ENCODE measurements at places on chromosomes 7 and 10.

DNA sequence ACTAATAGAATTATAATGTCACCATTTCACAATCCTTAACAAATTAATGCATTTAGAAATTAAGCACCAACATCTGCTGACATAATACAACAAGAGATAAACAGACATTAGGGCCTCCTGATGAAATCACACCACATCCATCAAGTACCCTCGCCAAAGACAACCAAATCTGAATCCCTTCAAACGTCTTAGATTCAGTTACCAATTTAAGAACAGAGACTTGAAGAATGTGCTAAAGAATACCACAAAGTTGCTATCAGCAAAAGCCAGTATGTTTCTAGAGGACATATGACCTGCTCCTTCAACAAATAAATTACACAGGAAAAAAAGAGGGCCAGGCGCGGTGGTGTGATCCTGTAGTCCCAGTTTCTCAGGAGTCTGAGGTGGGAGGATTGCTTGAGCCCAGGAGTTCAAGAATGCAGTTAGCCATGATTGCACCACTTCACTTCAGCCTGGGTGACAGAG, 144.5 kb downstream of the REEP3 start:
- no peak for DNase-seq

DNA sequence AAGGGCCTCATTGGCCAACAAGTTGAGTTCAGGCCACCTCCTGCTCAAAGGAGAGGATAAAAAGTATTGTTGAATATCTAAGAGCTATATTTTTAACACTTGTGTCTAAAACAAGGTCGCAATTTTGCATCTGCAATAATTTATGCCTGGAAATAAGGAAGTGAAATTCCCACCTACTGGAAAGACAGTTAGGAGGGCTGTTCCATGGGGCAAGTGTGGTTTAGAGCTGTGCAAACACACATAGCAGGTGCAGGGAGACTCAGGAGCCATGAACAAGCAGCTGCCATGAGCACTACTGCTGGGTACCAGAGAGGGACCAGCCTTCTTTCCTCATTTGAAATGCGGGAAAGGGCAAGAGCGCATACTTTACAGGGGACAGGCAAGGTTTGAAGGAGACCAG, 35.5 kb upstream of the IKZF1 start:
- no peak for DNase-seq

GRCh38 chr7:117230276-117231046, 92.4 kb downstream of the WNT2 start:
- DNase-seq: no peak

- peak; percentile 92 for DNase-seq
Observed at GRCh38 chr10:124579011-124579399, 117.4 kb downstream of the LHPP start.

- DNase-seq: peak; percentile 29
Observed at GRCh38 chr10:14904316-14904732, 25.7 kb downstream of the SUV39H2 start.

- DNase-seq: no peak
Observed at GRCh38 chr10:30154561-30154960, 95.2 kb upstream of the JCAD start.

- DNase-seq: peak; percentile 93
Observed at GRCh38 chr10:5684318-5684970, at the start of gene TASOR2. TSS of gene TASOR2 (plus strand) at chr10:5684838. CDS start at chr10:5720643, 35,805 bp downstream.
